Activated CD4-positive, alpha-beta memory T cell treated with anti-CD3 and anti-CD28 coated beads, Interleukin-2, amount 10 ng/mL, durations not matched to agents 7 days and 5 days (primary cell): ENCODE measurements at places on chromosomes 1 and 21. TPM values are rescaled to one million over a fixed set of nuclear protein-coding genes. Genes with fewer than 3 reads are reported as not detected.

Gene MPZ
- total RNA-seq, result 8.1 TPM

Gene UBL4B
- not detected for total RNA-seq

Gene DCAF6
- total RNA-seq, result 26.4 TPM

DNA sequence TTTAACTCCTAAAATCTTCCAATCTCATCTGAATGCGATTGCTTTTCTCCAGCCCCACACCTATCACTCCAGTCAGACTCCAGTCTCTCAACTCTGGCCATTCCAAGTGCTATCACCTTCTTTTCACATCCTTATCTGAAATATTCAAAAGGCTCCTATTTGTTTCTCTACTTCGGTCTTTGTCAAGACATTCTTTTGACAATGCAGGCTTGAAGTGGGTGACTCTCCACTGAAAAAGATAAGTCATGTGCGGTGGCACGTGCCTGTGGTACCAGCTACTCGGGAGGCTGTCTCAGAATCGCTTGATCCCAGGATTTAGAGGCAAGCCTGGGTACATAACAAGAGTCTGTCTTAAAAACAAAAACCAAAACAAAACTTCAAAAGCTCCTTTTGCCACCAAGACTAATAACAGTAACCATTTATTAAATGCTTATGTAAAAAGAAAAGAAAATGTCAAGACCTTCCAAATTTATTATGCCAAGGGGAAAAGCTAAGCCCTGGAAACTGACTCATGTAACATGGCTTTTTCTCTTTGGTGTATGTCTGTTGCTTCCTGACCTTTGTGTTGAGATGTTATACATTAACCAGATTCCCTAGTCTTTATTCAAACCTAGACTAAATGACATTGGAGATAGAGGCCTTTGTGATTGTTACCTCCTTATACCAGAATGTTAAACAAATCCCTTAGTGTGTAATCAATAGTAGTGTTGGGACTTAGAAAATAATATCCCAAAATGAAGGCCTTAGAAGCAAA is 3.6 kb downstream of the ALG14 start:
- DNase-seq, result no peak

DNA sequence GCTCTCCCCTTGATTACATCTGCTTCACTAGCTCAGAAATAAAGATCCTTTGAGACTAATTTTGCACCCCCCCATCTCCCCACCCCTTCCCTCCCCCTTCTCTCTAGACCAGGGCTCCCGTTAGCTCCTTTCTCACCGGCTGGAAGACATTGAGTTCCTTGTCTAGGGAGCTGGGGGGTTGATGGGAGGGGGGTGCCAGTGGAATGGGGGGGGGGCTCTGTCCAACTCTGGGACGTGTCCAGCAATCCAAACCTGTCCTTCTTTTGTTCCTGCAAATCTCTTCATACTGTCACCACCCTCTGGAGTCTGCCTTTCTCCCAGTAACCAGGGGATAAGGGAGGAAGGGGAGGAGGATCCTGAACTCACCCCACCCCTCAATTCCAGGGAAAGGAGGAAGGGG is 61.9 kb downstream of the RHBG start:
- DNase-seq, result no peak

DNA sequence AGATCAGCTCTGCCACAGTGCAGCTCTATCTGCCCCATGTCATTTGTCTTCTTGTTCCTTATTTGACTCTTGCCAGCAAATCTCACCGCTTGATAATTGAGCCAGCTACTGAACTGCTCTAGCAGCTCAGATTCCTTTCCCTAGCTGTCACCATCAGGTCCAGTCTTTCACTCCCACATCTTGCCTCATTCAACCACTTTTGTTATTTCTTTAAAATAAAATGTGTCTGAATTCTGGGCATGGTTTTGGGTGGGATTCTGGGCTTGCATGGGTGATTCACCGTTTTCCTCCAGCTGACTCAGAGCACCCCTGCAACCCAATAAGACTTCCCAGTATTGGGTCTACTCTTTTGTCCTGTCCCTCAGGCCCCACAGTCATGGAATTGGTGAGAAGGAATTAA is 215.7 kb downstream of the DSCAM start:
- DNase-seq, result no peak

DNA sequence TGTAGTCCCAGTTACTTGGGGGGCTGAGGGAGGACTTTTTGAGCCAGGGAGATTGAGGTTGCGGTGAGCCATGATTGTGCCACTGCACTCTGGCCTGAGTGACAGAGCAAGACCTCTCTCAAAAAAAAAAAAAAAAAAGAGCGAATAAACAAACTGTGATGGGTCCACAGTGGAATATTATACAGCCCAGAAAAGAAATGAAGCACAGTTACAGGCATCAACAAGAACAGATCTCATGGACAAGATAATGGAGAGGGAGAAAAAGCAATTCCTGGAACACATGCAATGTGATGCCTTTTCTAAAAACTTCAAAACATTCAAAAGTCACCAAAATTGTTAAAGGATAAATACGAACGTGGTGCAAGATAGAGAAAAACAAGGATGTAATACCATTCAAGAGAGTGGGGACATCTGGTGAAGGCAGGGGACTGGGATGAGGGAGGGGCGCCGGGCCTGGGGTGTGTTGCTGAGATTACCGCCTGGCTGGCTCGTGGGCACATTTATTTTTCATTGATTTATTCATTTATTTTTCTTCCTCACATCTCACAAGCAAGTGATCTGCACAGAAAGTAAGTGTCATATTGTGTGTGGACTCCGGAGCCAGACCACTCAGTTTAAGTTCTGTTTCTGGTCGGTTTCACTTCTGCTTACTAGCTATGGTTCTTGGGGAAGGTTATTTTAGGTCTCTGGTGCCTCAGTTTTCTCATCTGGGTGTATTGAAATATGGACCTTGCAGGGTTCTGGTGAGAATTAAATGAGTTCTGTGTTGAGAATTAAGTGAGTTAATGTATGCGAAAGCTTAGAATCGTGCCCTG is 30.1 kb downstream of the ABCG1 start:
- DNase-seq, result no peak
